ENCODE measurements at places on chromosomes 11 and 22.

GRCh38 chr11:69936771-69937170 is 117.6 kb upstream of the FGF3 start:
- no peak for DNase-seq

- no peak for DNase-seq
Observed at GRCh38 chr11:1148752-1149180, 9.0 kb upstream of the MUC5AC start.

- no peak for DNase-seq
Observed at GRCh38 chr22:27627444-27627833, 174.1 kb downstream of the MN1 start.

DNA sequence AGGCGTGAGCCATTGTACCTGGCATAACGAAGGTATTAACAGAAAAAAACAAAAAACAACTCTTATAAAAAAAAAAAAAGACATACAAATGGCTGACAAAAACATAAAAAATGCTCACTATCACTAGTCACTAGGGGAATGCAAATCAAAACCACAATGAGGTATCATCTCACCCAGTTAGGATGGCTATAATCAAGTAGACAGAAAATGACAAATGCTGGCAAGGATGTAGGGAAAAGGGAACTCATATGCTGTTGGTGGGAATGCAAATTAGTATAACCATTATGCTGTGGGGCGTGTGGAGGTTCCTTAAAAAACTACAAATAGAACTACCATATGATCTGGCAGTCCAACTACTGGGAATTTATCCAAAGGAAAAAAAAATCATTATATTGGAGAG is 17.0 kb downstream of the THY1 start:
- DNase-seq, result no peak

DNA sequence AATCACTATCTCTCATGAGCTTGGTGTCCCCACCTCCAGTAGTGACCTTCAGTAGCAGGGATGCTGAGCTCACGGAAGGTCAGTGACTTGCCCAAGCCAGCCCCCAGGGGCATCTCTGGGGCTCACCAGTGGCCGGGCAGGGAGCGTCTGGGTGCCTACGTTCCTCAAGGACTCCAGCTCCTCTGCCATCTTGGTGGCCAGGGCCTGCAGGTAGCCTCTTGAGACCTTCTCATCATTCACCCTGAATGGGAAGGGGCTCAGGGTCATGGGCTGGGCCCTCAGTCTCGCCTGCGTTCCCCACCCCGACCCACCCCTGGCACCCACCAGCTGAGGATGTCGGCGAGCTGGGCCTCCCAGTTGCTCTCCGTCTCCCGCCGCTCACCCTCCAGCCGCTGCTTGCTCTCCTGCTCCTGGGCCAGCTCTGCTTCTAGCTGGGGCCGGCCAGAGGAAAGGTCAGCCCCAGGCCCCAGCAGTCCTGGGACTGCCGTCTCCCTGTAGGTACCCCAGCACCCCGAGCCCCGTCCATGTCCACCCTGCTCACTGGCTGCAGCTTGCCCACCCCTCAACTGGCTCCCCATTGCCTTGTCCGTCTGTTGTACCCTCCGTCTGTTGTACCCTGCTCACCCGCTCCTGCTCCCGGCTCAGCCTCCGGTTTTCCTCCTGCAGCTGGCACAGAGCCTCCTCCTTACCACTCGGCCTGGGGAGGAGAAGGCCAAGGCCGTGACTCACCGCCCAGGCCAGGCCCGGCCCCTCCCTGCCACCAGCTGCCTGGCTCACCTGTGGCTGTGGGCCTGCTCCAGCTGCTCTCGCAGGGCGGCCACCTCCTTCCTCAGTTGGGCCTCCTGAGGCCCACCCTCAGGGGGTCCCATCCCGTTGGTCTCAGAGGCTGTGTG is 9.5 kb downstream of the CDC42BPG start:
- DNase-seq, result no peak

DNA sequence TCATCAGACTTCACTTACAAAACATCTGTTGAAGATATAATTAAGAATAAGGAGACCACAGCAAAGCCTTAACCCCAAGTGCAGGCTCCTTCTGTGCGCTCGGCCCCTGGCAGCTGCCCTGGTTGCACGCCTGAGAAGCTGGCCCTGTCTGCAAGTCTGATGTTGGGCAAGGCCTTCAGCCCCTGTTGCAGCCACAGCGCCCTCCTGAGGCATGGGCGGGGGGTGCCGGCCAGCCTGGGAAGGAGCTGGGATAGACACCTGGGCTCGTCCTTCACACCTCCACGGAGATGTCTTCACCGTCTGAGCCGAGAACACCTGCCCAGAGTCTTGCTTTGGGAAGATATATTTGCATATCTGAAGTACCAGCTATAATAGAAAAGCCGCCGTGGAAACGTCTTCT is 104.1 kb downstream of the MPPED1 start:
- DNase-seq, result no peak

- DNase-seq, result no peak
Observed at GRCh38 chr11:62260261-62260953, 9.6 kb upstream of the SCGB2A2 start.

DNA sequence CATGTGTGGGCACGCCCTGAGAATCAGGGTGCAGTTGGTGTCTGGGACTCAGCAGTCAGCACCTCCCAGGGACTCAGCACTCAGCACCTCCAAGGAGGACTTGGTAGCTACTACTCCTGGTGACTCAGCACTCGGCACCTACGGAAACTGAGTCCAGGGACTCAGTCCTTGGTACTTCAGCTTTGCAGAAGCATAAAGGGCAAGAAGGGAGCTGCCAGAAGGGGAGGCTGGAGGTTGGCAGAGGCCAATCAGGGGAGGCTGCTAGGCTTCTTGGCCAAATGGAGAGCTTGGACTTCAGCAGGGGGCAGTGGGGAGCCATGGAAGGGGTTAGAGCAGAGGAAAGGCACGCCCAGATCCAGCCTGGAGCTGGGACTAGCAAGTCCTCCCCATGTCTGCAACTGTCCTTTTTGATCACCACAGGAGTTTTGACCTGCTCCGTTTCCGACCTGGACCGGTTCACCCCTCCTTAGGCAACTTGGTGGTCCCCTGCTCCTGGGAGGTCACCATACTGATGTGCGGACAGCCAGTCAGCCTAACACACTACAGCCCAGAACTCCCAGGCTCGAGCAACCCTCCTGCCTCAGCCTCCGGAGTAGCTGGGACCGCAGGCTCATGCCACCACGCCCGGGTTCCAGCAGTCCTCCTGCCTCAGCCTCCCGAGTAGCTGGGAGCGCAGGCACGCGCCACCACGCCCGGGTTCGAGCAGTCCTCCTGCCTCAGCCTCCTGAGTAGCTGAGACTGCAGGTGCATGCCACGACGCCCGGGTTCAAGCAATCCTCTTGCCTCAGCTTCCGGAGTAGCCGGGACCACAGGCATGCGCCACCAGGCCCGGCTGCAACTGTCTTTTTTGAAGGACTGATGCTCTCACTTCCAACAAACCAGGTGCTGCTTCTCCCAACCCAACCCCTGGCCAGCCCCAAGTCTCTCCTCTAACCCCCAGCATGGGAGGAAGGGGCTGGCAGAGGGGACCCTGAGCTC is 1.5 kb downstream of the ANO9 start:
- no peak for DNase-seq

GRCh38 chr11:97537407-97538150 is 1147.8 kb downstream of the JRKL start:
- no peak for DNase-seq

DNA sequence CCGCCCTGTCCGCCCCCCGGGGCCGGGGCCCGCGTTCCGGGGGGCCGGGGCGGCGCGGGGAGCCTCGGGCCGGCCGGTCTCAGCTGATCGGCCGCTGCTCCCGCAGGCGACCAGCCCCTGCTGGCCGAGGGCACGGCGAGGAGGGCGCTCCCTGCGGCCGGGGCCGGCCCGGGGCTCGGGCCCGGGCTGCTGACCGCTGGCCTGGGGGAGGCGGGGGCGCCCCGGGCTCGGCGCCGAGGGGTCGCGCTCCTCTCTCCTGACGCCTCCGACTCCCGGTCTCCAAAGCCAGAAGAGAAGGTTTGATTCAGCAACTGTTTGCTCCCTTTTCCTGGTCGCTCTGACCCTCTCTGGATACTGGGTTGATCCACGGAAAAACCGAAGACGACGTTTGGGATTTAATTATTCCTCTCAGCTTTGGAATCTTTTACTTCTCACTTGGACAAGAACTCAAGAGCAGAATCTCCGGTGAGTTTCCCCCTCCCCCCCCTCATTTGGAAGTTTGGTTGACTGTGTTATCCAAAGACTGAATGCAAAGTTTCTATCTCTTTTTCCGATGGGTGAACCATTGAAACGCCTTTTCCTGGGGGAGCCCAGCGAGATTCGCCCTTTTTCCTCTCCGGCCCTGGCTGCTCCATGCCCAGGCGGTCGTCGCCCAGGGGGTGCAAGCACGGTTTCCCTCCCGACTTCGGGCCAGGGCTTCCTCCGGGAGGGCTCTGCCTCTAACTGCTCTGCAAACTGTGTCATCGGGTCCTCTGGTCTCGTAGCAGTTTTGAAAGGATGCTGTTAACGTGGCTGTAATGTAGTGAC is 725 bp downstream of the KDM2A start:
- peak; percentile 6 for DNase-seq

DNA sequence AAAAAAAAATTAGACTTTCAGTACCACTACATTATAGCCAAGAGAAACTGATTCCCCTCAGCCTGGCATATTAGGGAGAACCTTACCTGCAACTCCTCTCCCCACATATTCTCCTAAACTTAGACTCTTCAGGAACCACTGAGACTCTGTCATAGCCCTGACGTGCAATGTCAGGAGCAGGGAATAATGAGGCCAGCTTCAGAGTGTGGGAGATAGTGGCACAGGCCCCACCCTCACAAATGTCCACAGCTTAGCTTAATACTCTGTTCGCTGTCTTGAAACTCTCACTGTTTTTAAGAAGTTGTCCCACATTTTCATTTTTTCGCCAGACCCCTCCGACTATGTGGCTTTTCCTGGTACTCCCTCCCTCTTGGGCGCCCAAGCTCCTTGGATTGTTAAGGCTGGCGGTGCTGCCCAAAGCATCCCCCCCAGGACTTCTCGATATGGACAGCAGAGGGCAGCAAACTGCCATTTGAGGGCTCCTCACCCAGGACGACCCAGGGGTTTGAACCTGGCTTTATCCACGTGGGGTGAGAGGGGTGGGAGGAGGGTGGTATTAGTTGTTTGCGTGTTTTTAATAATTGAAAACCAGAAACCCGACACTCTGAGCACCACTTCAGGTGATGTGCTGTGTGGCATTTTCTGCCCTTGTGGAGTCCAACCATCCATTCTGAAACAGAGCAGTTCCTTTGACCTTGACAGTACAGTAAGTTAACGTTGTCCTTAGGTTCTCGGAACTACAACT is 45.2 kb upstream of the RASSF10 start:
- peak; percentile 35 for DNase-seq

DNA sequence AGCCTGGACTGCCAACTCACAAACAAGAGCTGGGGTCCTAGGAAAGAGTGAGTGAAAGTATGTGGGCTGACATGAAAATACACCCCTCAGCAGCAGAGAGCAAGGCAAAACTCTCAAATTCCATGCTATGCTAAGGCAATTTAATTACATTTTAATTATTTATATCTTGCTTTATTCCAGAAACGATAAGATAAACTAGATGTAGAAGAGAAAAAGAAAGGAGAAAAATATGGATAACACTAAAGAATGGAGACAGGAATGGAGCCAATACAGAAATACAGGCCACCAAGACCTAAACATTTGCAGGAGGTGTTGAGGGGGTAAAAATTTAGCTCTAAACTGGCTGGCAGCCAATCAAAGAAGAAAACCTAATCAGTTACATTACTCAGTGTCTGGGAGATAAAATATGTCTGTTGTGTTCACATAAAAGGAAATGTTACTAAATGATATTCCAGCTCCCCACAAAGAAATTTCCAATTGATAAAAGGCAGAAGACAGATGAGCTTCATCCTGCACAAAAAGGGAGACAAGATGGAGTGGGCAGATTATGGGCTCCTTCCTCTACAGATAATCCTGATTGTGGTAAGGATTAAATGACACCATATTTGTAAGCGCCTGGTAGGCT is 223.5 kb upstream of the BLID start:
- no peak for DNase-seq

- no peak for DNase-seq
Observed at GRCh38 chr11:15688351-15688792, 573.6 kb downstream of the INSC start.

DNA sequence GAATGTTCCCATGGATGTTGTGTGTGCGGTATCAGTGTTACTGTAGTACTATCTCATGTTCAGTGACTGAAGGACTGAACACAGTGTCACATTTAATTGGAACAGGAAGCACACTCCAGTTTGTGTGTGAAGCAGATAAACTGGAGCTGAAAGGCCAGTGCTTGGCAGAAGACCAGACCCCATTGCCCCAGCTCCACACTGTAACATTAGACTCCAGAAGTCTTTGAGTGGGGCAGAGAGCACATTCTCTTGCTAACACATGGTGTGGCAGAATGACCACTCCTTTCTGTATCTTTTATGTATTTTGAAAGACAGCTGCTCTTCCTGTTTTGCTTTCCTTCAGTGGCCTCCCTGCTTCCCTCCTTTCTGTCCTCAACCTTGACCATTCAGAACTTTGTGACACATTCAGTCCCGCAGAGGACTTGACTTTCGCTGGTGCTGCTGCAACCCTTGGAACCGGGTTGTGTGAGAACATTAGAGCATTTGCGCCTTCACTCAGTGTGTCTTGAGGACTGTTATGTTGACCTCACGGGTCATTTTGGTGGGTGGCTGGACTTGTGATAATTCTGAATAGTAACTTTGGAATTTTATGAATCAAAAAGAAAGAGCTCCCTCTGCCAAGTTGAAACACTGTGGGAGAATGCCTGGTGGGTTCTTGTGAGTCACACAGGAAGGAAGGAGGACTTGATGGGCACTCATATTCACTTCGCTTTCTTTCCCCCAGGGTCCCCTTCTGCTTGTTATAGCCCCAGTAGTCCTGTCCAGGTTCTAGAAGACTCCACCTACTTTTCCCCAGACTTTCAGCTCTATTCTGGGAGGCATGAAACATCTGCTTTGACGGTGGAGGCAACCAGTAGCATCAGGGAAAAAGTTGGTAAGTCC is 26.4 kb downstream of the AMOTL1 start:
- DNase-seq, result no peak

GRCh38 chr11:112834277-112834755 is 126.9 kb upstream of the NCAM1 start:
- no peak for DNase-seq

DNA sequence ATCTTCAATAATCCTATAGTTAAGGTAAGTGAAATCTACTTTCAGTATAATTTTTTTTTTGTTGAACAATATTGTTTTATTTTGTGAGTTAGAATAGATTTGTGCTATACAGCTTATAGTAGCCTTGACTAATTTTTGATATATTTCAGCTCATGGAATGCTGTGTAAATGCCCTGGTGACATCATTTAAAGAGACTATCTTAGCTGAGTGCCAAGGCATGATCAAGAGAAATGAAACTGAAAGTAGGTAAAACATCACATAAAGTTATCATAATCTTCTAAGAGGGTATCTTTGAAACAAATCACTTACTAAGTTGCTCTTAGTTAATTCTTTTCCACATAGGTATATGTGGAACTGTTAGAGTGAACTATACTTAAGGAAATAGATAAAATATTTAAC is 51.4 kb upstream of the ACAT1 start:
- DNase-seq, result no peak

- no peak for DNase-seq
Observed at GRCh38 chr11:9688716-9689511, 25.0 kb downstream of the SWAP70 start.

GRCh38 chr22:41775976-41776375 is 24.5 kb upstream of the CCDC134 start:
- no peak for DNase-seq
